ENCODE measurements at places on chromosomes 5 and 9.

GRCh38 chr5:86320266-86320665, 297.5 kb upstream of the COX7C start:
- no peak for DNase-seq

- no peak for DNase-seq
Measured at GRCh38 chr5:72561148-72561972, 54.1 kb upstream of the ZNF366 start.

- DNase-seq = no peak
Measured at GRCh38 chr5:72503888-72504491, 3.2 kb downstream of the ZNF366 start.

DNA sequence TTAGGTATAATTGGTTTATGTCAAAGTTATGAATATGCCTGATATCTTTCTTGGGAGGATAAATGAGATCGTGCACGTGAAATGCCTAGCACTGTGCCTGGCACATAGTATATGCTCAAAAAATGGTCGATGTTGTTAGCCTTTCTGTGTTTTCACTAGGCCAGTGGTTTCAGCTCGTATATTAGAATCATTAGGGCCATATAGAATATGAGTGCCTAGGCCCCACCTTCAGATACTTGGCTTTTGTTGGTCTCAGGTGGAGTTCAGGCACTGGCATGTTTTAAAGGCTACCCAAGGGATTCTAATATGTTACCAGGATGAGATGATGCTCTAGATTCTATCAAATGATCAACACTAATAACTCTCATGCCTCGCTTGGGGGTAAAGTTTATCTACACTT, 56.8 kb downstream of the ELL2 start:
- DNase-seq = no peak

- DNase-seq = no peak
Measured at GRCh38 chr9:108191065-108191464, 664.7 kb downstream of the ACTL7B start.

Measured in CD4-positive, alpha-beta T cell treated with Interleukin-6 for 4 hours (primary cell).